Fibroblast of pulmonary artery (primary cell): ENCODE measurements at places on chromosomes 2 and 18.
A peak's percentile ranks its signal among the peaks of the same experiment; 100 is the strongest.

GRCh38 chr2:27284996-27285395, 2.8 kb downstream of the TRIM54 start:
- no peak for DNase-seq

GRCh38 chr2:12715258-12716031, 1.3 kb upstream of the TRIB2 start:
- no peak for DNase-seq

- peak; percentile 27 for DNase-seq
These were observed 143.3 kb downstream of the ESCO1 start for GRCh38 chr18:21457179-21457535.

- DNase-seq: no peak
These were observed 311.0 kb downstream of the NDUFA10 start for GRCh38 chr2:239714116-239714515.

- DNase-seq: peak; percentile 85
These were observed 1.2 kb downstream of the TFPI start for GRCh38 chr2:187552828-187553681.

- peak; percentile 11 for DNase-seq
These were observed 33.9 kb upstream of the GORASP2 start for GRCh38 chr2:170895023-170895757.

DNA sequence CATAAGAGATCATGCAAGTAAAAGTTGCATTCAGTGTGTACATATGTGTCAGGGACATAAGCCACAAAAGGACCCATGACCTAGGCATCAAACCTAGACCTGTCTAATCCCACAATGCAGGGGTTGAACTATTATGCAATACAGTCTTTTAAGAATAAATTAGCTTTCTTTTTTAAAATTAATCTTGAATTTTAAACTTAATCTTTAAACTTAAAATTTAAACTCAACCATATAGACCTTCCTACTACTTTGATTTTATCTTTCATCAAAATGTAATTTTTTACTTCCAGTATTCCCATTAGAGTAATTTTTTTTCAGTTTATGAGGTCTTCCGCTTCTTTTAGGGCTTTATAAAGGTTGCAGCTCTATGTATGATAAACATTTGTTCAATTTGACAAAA, 702.9 kb downstream of the SUCLG1 start:
- no peak for DNase-seq

DNA sequence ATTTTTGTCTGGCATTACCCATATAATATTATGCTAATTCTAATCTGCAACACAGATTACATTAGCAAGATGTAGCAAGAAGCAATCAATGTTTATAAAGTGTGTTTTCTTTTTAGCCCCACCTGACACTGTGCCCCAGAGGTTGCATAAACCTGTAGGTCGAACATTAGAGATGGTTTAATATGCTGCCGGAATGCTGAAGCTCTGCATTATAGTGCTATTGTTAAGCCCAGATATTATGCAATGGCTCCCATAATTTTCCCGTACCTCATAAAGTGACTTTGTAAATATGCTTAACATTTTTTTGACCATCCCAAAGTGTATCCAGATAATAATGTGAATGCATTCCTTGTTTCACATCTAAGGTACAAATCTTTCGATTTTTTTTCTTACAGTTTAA, 109.3 kb upstream of the MAP4K3 start:
- DNase-seq: no peak

- DNase-seq: no peak
These were observed 244.8 kb upstream of the COPS8 start for GRCh38 chr2:236840857-236841256.

DNA sequence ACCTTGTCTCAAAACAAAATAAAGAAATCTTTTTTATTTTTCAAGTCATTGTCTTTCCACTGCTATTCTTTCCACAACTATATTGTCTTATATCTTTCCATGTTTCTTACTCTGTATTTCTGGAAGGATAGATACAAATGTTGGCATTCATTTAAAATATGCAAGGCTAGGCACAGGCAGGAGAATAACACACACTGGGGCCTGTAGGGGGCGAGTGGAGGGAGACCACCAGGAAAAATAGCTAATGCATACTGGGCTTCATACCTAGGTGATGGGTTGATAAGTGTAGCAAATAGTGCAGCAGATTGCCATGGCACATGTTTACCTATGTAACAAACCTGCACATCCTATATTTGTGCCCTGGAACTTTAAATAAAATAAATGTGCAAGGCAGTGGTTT, 9.6 kb downstream of the MRPL30 start:
- DNase-seq: no peak

DNA sequence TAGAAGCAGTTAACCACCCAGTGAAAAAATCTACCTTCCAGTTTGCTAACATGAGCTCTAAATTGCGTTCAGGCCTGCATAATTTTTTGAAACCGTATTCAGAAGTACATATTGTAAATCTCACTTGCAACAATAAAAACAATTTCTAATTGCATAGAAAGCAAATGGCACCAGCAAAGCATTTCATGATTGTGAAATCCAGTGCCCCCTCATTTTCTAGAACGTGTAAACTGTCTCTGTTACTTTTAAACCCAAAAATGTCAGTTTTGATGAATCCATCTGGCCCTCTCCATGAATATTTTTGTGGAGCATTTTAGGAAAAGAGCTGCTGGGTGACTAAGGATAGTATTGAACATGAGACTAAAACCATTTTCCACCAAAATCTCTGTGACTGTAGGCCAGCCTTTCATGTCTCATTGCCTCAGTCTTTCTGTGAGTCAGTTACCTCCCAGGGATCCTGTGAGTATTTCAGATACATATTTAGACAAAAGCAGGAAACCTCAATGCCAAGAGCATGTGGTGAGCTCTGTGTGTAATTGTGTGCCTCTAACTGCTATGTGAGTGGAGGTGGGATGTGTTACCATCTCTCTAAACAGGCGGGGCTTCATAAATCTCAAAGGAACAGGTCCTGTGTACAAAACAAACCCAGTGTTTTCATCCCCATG, 477.8 kb upstream of the DCC start:
- no peak for DNase-seq

DNA sequence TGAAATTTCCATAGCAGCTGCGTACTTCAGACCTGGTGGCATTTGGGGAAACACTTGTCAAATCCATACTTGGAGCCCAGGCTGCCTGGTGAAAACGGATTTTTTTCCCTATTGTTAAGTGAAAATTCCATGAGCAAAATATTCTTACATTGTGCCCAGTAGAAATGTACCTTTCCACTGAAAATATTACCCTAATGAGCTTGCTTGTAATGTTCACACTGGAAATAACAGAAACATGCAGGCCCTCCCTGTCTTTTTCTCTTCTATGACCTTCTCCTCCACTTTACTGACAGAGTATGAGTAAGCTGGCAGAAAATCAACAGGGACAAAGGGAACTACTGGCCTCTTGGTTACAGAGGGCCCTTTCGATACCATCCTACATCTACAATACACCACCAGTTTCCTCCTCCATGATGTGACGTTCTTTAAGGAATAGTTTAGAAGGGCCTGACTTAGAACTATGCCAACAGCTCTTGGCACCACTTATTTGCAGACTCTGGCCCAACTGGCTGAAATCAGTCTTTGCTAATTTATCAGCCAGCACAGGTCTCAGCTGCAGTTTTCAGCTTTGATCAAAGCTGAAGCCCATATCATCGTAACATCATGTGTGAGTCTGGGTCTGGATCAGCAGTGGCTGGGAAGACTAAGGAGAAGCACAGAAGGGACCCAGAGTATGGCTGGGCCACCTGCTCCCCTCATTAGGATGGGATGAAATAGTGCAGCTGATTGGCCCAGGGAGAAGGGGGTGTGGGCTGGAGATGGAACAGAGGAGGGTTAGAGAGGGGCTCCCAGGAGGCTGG, 272.2 kb upstream of the ID2 start:
- no peak for DNase-seq

DNA sequence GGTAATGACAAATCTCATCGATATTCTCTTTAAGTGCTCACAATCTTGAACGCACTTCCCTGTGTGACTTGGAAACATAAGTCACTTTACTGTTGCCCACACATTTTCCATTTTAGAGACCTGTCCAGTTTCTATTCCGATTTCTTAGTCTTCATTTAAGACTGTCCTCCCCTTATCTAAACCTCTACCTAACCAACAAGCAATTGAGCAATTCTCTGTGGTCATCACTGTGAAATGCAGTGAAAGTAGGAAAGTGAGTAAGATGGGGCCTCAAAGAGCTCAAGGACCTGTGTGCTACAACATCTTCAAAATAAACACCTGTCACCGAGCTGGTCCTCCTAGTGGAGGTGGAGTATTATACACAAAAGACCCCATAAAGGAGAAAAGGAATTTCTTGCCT, 184.4 kb downstream of the CNTNAP5 start:
- no peak for DNase-seq

DNA sequence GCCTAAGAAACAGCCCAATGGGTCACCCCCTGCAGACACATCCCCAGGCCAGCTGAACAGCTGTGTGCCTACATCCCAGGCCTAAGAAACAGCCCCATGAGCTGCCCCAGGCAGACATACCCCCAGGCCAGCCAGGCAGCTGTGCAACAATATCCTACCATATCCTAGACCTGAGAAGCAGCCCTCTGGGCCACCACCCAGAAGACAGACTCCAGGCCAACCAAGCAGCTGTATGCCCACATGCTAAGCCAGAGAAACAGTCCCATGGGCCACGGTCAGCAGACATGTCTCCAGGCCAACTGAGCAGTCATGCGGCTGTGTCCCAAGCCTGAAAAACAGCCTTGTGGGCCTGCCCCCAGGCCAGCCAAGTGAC, 205.5 kb downstream of the ATAD2B start:
- DNase-seq: no peak

- DNase-seq: peak; percentile 71
These were observed 42.9 kb downstream of the NCK2 start for GRCh38 chr2:105787376-105788318.

DNA sequence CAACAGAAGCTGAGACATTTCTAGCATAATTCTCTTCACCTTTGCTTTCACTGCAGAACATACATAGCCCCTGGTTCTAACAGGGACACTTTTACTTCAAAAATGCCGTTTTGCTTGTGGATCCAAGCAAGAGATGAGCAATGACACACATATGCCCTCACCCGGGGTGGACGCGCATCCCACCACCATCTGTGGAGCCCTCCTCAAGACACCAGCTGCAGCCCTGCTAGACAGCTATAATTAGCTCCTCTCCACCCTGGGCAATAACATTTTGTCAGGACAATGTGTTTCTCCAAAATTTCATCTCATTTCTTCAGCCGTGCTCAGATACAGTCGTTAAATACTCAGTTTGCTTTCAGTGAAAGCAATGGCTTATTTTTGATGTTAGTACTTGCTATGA, 368.7 kb upstream of the RAB6C start:
- no peak for DNase-seq

GRCh38 chr2:44246840-44247369, 28.4 kb upstream of the SLC3A1 start:
- no peak for DNase-seq

DNA sequence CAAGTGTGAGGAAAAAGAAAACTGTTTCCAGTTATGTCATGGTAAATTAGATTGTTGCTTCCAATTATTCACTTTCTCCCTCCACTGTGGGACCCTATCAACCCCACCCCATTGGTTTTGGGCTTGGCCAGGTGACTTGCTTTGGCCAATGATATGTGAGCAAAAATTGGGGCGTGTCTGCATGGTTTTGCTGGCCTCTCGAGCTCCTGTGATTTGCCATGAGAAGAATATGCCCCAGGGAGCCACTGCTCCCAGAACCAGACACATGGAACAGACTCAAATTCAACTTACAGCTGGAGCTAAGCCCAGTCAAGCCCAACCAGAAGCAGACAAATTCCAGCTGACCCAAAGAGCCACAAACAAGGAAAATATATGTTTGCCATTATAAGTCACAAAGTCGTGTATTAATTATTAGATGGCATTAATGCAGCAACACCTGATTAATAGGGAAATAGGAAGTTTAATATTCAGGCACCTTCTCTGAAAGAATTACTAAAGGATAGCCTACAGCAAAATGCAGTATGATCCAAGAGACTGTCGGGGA, 248.9 kb downstream of the ANAPC1 start:
- peak; percentile 48 for DNase-seq

DNA sequence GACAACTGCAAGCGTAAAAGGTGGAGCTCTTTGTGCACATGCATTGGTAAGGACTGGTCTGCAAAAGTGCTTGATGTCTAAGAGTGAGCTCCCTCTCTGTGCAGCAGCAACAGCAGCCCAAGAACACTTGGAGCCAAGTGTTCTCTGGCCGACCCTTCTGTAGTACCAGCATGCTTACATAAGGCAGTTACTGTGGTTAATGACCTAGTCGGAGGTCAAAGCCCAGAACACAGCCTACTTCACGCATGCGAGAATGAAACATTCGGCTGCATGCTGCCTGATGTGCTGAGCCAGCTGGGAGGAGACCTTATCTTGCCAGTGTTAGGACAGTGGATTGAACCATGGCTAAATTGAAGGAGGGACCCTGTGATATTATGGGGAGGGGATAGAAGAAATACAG, 21.3 kb downstream of the NCAPH start:
- DNase-seq: no peak

DNA sequence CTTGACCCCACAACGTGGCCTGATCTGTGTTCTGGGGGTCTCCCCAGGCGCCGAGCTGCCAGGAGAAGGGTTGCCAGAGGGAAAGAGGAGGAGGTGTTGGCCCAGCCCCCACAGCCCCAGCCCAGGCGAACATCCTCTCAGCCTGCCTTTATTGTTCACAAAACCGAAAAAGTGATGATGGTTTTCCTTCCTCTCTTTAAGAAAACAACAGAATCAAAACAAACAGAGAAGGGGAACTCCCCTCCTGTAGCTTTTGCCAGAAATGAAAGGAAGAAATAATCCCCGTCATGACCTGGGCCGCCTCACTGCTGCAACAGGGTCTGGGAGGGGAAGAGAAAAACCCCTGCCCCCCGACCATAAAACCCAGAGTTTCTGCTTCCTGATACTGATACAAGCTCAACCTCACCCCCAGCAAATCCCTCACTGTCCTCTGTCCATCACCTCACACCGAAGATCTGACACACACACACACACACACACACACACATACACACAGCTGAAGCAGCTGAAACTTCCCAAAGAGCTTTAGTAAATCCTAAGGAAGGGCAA, 52.0 kb downstream of the ZFP36L2 start:
- DNase-seq: no peak

GRCh38 chr2:165401285-165401852, 68.1 kb upstream of the CSRNP3 start:
- DNase-seq: peak; percentile 92

DNA sequence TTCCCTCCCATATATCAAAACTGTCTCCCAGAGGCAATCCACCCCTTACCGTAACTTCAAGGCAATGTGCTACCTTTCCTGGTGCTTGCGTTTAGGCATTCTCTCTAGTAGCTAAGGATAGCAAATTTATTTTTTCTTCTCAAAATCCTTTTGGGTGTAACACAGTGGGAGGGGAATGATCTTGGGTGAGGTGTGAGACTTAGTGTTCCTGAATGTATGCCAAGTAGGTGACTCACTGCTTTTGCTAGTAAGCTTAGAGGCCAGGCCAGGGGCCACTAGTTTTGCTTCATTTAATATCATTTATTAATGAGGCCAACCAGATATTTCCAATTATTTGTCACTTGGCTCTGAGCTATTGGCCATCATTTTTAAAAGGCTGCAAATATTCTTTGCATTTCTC, 135.5 kb downstream of the NAPG start:
- DNase-seq: peak; percentile 65

DNA sequence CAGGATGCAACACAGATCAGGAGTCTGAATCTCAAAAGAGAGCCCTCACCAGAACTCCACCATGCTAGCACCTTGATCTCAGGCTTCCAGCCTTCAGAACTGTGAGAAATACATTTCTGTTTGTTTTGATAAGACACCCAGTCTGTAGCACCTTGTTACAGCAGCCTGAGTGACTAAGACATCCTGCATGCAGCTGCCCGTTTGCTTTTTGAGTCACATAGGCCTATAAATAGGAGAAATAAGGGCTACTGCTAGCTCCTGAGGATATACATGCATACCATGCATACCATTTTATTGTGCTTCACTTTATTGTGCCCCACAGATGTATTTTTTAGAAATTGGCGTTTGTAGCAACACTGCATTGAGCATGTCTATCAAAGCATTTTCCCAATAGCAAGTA, 337.8 kb downstream of the CDH2 start:
- DNase-seq: peak; percentile 85
